ENCODE measurements at places on chromosomes 6 and 20.
A peak's percentile ranks its signal among the peaks of the same experiment; 100 is the strongest.

DNA sequence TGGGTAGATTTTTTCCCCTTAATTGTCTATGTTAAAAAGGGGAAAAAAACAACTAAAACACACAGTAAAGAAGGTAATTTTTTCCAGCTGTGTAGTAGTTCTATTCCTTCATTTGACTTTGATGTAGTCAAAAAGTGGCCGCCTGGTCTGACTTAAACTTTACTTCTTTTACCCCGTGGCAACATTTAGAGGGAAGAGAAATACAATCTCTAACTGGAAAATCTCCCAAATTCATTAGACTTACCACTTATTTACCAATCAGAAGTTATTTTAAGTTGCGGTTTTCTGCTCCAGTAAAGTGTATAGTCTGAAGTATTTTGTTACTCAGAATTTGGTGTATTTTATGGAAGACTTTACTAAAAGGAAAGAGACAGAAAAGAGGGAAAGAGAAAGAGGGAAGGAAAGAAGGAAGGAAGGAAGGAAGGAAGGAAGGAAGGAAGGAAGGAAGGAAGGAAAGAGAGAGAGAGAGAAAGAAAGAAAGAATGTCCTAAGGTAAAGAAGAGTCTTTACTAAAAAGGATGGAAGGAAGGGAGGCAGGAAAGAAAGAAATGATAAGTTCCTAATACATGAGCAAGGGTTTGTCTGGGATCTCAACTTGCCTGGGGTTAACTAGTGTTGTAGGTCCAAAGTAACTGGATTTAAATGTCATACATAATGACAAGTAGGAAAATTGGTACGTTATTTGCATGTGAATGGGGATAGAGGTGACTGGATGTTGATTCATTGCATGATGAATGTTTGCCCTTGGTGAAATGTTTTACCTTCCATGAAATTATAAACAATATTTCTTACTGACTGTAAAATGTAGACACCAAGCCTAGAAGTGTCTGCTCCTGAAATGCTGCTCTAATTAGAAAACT, 135.1 kb downstream of the SAMD5 start:
- no peak for DNase-seq

GRCh38 chr6:110951008-110951407, 7.5 kb upstream of the GTF3C6 start:
- no peak for DNase-seq

- DNase-seq, result peak; percentile 82
Observed at GRCh38 chr6:26571592-26572296, 25.0 kb upstream of the ABT1 start.

DNA sequence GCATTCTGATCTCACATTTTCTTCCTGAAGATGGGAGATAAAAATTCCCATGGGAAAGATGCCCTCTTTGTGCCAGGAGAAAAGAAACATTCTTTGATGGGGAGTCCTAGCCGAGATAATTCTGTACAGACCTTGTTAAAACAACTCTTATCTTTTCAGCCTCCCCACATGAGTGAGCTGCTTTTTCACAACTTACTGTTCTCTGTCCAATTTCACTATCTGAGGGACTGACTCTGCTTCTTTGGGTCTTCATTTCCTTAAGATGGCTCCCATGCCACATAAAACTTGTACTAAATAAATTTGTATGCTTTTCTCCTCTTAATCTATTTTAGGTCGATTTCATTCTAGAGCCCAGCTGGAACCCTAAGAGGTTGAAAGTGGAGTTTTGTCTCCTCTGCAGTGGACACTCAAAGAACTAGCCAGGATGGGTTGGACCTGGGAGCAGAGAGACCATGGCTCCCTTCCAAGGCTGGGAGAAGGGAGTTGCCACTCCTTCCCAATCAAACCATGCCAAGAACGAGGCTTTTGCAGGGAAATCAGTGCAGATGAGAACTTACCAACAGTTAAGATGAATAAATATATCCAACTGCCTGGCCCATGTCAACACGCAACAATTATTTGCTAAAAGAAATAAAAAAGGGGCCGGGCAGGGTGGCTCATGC, 285.8 kb upstream of the SULF2 start:
- no peak for DNase-seq

DNA sequence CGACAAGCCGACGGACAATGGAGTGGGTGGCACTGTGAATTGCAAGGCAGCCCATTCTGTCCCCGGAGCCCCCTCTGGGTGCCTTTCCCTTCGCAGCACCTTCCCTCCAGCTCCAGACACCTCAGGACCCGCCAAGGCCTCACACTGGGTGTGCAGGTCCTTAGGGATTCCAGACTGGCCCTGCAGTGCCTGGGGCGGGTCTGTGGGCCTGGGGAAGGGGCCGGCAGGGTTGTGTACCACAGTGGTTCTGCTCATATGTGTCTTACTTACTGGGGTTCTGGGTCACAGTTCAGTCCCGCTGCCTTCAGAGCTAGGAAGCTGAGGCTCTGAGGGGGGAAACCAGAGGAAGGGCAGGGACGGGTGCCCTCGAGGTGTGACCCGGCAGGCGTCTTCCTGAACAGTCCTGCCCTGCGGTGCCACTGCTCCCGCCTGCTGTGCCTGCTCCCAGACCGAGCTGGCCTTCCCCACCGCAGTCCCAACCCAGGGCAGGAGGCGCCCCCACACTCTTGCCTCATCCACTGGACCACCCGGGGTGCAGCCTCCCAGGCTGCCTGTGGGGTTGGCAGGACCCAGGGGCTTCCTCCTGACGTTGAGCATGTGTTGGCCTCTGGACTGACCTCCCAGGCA, 16.3 kb upstream of the SLCO4A1 start:
- no peak for DNase-seq

- no peak for DNase-seq
Observed at GRCh38 chr20:50221501-50222308, 31.1 kb downstream of the CEBPB start.

DNA sequence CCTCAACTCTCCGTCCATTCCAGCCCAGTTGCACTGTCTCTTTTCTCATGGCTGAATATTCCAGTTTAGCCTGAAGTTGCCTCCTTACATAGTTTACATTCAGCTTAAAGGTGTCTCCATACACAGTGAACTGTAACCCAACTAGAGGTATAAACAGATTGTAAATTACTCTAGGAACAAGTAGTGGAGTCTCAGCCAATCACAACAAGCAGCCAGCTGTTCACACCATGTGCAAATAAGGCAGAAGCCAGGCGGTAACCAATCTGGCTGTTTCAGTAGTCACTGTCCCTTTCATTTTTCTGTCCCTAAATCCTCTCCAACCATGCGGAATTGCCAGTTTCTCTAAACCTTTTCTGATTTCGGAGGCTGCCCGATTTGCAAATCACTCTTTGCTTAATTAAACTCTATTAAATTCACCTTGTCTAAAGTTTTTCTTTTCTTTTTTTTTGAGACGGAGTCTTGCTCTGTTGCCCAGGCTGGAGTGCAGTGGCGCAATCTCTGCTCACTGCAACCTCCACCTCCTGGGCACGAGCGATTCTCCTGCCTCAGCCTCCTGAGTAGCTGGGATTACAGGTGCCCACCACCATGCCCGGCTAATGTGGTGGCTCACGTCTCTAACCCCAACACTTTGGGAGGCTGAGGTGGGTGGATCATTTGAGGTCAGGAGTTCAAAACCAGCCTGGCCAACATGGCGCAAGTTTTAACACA, 37.6 kb upstream of the GFOD1 start:
- DNase-seq, result no peak

- no peak for DNase-seq
Observed at GRCh38 chr6:165889636-165890403, 226.8 kb upstream of the PDE10A start.
